Breast epithelium (tissue), 4 donors: ENCODE measurements at places on chromosomes 3 and 15. TPM values are rescaled to one million over a fixed set of nuclear protein-coding genes. Genes with fewer than 3 reads are reported as not detected.

CTXN2 gene
- total RNA-seq = not detected

C3orf70 gene
- total RNA-seq = 1.3 TPM

ATP8B4 gene
- 7.9 TPM for total RNA-seq

GOLGA8F gene
- total RNA-seq = not detected

RTP1 gene
- not detected for total RNA-seq

ISLR gene
- total RNA-seq = 71.8 TPM

STRC gene
- total RNA-seq = 0.64 TPM

TMEM62 gene
- total RNA-seq = 61.6 TPM

MLF1 gene
- total RNA-seq = 9.6 TPM

ADAMTS17 gene
- total RNA-seq = 5.9 TPM

TMEM45A gene
- 24.5 TPM for total RNA-seq

CD86 gene
- 7.3 TPM for total RNA-seq

CYP1A2 gene
- not detected for total RNA-seq

TPRA1 gene
- 49.0 TPM for total RNA-seq

SEMA5B gene
- total RNA-seq = 0.32 TPM

KLF13 gene
- total RNA-seq = 28.2 TPM

MUC4 gene
- total RNA-seq = 1.3 TPM

ADAM10 gene
- total RNA-seq = 113 TPM

CACNA2D3 gene
- total RNA-seq = 2.3 TPM

SLC35G2 gene
- 6.0 TPM for total RNA-seq

LRRC31 gene
- total RNA-seq = 7.5 TPM

TM4SF18 gene
- total RNA-seq = 25.9 TPM

CCDC39 gene
- total RNA-seq = 0.33 TPM

SMCO1 gene
- not detected for total RNA-seq

CHRM5 gene
- not detected for total RNA-seq

BTLA gene
- total RNA-seq = 0.98 TPM

GOLGA6B gene
- total RNA-seq = not detected

LDHAL6B gene
- not detected for total RNA-seq
